ENCODE measurements at places on chromosomes 7 and 10. TPM values are rescaled to one million over a fixed set of nuclear protein-coding genes. Genes with fewer than 3 reads are reported as not detected.

DNA sequence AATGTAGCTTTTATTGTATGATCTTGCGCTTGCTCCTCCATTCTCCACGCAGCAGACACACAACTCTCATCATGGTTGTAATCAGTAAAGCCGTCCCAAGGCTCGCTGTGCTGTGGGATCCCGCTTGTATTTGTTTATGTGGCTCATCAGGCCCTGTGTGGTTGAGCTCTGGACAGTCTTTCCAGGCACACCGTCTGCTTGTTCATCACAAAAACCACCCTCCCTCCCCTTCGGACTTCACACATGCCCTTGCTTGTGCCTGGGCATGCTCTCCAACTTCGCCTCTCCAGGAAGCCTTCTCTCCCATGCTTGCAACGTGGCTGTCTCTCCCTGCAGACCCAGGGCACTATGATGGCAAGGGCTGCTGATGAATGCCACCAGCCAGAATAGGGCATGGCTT, 62.4 kb downstream of the HK1 start:
- no peak for DNase-seq

DNA sequence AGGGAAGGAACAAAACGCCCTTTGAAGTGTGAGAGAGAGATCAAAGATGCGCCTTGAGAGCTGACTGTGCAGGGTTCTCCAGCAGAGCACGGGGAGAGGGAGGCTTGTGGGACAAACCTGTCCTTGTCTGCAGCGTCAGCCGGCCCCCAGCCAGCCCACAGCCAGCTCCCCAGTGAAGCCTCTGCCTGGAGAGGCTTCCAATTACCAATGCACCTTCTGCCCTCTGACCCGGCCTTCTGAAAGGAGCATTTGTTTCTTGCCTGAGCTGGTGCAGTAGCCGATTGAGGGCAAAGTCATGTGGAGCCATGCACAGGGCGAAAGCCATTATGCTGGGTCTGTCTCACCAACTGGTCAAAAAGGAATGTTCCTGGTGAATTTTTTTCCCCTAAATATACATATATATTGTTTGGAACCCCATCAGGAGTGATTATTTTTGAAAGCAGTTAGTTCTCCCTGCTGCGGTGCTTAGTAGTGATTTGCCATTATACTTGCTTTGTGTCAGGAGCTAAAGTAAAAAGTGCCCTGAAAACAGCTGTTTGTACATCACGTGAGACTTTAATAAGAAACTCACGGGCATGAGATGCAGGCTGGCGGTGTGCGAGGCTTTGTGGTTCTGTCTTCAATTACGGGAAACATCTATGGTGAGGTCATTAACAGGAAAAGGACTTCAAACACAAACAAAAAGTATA, 268.6 kb downstream of the KLF6 start:
- DNase-seq, result no peak

- no peak for DNase-seq
Observed at GRCh38 chr7:158809596-158809995, 19.7 kb downstream of the ESYT2 start.

DNA sequence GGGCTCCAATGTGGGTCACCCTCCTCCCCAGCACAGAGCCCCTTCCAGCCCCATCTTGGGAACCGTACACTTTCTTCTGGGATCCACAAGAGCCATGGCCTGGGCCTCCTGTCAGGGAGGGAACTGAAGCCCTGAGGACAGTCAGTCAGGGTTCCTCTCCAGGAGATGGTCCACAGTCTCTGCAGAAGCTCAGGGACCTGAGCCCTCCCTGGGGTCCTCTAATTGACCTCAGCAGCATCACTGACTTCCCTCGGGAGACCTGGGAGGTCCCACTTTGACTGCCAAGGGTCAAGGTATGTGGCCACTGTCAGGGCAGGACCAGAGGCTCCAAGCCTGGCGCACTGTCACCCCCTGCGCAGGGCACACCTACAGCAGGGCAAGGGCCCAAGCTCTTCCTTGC, 32.3 kb downstream of the NOD1 start:
- no peak for DNase-seq

DNA sequence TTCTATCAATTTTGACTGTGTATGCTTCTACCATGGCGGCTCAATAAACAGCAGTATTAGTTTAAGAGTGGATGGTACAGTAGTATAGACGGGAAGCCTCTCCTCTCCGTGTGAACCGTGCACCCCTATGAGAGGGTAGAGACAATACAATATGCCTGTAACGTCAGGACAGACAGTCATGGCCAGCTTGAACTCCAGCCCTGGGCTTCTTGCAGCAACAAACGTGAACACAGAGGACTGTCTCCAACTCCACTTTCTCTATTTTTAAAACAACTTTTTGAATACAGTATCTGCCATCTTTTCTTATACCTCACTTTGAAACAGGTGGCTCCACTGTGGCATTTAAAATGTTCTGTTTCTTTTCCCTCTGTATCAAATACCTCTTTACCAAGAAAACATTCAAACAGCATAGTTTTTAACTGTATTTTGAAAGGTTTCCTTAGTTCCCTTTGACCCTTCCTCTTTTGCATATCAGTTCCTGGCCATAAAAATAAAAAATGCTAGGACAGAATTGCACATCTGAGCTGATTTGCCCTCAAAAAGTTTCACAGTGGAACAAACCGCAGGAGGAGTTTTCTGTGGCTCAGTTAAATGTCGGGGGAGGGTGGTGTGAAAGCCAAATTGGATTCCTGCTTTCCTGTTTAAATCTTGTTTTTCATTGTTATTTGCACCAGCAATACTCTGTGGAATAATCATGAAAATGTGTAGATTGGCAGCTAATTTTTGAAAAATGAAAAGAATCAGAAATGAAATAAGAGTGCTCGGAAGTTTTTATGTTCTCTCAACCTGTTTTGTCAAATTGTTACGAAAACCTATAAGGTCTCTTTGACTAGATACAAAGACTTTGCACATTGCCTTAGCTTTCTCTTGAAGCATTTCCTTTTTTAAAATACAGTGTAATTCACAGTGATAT, 8.0 kb downstream of the IKZF1 start:
- DNase-seq, result no peak

DNA sequence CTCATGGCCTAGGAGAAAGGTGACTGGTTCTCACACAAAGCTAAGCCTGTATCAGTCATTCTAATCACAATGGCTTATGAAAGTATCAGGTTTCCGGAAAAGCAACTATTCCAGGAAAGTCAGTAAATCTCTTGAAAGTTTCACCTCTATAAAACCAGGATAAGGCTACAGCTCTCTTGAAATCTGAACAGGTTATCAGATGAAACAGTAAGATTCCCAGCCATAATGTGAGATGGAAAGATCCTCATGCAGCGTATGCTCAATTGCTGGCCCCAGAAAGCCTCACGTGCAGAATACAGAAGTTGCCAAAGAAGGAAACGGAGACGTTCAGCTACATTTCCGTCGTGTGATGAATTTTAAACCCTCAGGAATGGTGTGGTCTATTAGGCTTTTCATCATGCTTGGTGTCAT, 90.0 kb downstream of the PFKFB3 start:
- no peak for DNase-seq

DNA sequence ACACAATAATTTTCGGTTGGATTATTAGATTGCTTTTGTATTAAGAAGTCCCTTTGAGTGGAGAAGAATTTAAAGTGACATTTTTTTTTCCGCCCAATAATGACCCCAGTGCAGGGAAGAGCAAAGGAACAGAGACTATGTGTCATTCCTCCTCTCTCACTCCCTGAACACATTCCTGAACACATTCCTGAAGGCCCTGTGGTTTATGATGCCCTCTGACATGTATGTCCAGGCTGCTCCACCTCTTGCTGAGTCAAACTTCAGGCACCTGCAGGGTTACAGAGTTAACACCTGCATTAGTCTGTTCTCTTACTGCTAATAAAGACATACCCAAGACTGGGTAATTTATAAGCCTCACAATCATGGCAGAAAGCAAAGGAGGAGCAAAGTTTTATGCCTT, 704.0 kb upstream of the LRRN3 start:
- no peak for DNase-seq

DNA sequence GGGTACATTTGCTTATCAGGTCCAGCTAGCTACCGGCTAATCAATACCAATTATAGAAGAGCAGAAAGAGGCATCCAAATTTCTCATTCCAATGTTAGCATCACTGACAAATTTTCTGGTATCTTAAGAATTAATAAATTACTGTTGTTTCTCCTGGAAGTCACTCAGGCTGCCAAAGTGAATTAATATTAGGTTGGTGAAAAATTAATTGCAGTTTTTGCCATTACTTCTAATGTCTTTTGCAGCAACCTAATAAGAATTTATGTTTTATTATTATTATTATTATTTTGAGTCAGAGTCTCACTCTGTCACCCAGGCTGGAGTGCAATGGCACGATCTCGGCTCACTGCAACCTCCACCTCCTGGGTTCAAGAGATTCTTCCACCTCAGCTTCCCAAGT, 979.9 kb downstream of the TYW1 start:
- no peak for DNase-seq

PSMG3 gene
- 12.1 TPM for total RNA-seq

KCNH2 gene
- 88.9 TPM for total RNA-seq

FAM25G gene
- not detected for total RNA-seq

TSPAN12 gene
- 56.9 TPM for total RNA-seq

BBIP1 gene
- 16.0 TPM for total RNA-seq

All from Right ventricle myocardium superior (tissue), 1 donor.